ENCODE measurements at places on chromosomes 5 and 9.

DNA sequence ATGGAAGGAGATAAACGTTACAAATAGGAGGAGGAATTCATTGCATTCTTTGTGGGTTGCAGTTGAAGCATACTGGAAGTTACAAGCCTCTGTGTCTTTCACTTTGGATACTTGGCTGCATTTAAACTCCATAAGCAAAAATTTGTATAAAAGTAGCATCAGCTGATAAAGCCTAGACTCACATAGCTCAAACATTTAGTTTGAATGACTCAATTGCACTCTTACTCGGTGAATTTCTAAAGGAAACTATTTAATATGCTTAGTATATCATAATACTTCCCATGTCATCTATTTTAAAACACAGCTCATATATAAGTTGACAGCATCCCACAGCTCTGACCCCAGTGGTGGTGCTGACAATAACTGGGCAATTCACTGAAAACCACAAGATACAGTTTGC is 596.6 kb upstream of the ZNF608 start:
- DNase-seq = peak; percentile 55

GRCh38 chr5:59813761-59814536 is 79.6 kb downstream of the PDE4D start:
- peak; percentile 63 for DNase-seq

DNA sequence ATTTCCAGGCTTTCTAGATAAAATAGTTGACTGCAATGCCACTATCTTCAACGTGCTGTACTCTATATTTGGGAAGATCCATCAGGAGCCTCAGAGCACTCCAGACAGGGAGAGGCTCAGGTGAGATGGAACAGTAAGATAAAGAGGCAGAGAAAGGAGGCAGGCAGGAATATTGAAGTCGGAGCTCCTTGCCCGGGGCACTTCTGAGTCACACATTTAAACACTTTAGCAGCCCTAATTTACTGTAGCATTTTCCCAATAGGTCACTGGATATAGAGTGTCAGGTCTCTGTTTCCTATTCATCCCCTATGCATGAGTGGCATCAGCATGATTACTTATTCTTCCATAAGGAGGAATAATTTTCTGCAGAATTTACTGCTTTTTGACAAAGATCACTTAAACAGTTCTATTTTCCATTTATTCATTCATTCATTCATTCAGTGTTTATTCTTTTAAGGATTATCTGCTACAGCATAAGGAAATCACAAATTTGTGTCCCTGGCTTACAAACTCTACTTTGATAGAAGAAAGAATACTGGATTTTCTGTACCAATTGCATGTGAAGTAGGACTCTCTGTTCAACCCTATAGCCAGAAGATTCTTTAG is 170.7 kb downstream of the MAPKAP1 start:
- DNase-seq = no peak

DNA sequence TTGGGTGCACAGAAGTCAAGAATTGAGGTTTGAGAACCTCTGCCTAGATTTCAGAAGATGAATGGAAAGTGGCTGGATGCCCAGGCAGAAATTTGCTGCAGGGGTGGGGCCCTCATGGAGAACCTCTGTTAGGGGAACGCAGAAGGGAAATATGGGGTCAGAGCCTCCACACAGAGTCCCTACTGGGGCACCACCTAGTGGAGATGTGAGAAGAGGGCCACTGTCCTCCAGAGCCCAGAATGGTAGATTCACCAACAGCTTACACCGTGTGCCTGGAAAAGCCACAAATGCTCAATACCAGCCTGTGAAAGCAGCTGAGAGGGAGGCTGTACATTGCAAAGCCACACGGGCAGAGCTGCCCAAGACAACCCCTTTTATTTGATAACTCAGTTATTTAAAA is 383.5 kb downstream of the TLE4 start:
- DNase-seq = no peak

DNA sequence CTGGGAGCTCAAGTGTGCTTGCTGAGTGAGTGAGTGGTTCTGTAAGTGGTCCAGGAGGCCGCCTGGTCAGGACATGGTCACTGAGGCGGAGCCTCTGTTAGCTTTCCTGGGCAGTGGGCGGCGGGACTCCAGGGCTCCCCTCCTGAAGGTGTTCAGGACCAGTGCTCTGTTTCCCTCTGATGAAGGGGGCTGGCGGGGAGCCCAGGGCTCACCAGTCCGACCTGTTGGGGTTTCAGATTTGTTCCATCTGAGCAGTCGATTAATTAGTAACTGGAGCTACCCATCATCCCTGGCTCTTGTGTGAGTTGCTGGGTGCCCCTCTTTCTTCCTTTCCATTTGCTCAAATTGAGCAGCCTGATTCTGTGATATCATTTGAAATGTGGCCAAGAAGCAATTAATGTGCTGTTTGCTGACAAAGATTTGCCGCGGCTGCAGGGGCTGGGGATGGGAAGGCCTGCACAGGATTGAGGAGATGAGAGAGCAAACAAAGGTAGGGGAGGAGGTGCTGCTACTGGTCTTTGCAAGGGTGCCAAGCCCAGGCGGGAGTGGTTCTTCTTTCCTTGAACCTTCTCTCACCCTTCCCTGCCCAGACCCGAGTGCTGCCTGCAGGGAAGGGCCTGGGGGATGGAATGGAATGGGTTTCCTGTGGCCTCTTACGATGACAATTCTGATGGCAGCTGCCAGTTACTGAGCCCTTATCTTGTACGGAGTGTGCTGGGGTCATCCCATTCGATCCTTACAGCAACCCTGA is 92.8 kb upstream of the PITX1 start:
- DNase-seq = no peak

DNA sequence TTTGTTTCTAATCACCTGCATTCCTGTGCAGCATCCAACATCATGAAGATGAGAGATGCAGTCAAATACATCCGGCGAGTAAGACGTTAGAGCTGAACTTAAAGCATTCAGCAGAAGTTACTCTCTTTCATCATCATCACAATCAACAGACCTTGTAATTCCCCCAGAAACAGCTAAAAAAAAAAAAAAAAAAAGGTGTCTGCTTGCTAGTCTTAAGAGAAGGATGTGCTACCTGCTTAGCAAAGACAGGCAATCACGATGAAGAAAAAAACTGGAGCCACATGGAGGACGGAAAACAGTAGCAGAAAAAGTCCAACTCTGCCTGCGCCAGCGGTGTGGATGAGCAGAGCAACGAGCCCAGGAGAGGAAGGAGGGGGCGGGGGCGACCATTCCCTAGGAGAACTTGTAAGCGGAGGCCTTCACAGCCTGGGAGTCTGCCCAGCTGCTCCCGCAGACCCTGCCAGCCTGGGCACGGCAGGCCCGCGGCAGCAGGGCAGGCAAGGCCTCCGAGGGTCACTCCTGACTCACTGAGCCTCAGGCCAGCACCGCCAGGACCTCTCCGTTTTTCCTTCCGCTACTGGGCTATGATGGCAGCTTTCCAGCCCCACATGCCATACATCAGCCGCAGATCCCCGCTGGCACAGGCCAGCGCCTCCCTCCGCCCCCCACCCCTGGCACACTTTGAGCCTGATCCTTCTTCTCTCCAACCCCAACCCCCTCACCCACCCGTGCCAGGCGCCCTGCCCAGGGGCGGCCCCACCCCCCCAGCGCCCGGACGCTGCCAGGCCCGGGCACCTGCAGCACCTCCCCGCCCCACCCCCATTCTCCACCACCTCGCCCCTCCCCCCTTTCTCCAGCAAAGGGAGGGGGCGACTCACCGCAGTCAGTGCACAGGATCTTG is 1.4 kb downstream of the NRG2 start:
- peak; percentile 13 for DNase-seq

GRCh38 chr5:1737790-1738405 is 61.7 kb downstream of the MRPL36 start:
- no peak for DNase-seq

- no peak for DNase-seq
These were observed 42.2 kb downstream of the MED27 start for GRCh38 chr9:132037458-132037857.

DNA sequence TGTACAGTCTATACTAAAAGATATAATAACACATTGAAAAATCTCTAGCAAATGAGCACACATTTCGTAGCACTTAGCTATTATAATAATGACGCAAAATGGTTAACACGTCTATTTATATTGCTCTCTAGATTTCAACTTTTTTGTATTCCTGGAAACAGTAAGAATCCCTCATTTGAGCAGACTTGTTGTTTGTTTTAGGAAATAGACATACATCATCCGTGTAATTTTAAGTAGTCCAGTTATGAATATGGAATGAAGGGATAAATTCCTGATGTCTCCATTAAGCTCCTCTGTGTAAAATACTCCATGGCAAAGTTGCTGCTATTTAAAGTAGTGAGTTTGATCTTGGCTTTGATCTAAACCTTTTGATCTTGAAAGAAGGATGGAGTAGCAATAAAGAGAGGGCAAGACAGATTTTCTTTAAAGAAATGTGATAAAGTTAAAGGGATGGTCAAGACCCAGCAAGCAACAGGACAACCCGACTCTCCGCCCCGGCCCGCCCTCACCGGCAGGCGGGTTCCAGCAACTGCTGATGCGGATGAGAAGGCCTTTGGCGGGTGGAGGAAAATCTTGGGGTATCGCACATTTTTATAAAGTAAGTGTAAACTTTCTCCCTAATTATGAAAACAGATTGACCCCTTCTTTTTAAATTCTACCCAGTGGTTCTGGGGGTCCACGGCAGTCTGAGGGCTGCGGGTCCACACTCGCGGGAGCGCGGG is 277.4 kb downstream of the AOPEP start:
- no peak for DNase-seq

DNA sequence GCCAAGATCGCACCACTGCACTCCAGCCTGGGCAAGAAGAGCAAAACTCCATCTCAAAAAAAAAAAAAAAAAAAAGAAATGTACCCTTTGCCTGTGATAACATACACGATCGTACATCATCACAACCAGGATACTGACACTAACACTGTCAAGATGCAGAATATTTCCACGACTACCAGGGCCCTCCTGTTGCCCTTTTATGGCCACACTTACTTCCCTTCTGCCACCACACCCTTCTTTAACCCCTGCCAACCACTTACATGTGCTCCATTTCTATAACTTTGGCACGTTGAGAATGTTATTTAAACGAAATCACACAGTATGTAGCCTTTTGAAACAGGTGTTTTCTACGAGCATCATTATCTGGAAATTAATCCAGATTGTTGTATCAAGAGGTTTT is 69.0 kb upstream of the OTULINL start:
- no peak for DNase-seq

GRCh38 chr9:110308633-110309038 is 29.0 kb downstream of the TXNDC8 start:
- no peak for DNase-seq

DNA sequence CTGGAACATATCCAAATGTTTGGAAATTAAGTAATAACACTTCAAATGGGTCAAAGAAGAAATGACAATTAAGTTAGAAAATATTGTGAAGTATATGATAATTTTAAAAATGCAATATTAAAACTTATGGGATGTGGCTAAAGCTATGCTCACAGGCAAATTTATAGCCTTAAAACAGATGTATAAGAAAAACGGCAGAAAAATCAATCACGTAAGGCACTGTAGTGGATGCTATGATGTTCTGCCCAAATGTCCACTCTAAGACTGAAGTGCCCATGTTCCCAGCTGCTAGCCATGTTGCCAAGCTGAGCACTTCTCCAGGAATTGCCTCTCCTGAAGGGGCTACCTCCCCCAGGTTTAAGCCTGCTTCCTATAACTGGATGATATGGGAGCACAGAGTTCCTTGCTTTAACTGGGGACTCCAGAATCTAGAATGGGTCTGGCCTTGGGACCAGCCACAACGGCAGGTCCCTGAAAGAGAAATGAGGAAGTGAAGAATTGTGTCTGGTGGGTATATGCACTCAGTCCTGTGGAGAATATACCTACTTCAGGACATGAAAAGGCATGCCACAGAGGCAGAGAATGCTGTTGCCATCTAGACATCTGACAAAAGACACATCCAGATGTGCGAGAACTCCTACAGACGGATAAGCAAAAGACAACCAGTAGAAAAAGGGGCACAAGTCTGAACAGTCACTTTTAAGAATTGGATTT is 78.2 kb upstream of the RXRA start:
- no peak for DNase-seq

DNA sequence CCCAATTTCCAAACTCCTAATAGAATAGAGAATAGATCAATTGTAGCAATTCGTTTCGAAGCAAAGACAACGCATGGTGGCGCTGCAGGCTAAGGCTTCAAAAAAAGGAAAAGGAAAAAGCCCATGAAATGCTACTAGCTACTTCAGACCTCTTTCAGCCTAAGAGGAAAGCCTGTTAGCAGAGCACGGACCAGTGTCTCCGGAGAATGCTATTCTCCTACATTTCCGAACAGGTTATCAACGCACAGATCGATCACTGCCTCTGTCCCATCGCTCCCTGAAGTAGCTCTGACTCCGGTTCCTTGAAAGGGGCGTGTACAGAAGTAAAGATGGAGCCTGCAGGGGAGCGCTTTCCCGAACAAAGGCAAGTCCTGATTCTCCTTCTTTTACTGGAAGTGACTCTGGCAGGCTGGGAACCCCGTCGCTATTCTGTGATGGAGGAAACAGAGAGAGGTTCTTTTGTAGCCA is at the start of gene PCDHB15:
TSS of gene PCDHB15 (plus strand) at position 146 of the 468 bp plus-strand sequence. CDS start at position 330, 184 bp downstream.
- no peak for DNase-seq

- no peak for DNase-seq
These were observed 42.8 kb downstream of the STK10 start for GRCh38 chr5:172144931-172145869.

- no peak for DNase-seq
These were observed 27.3 kb upstream of the CFAP157 start for GRCh38 chr9:127679506-127679905.

DNA sequence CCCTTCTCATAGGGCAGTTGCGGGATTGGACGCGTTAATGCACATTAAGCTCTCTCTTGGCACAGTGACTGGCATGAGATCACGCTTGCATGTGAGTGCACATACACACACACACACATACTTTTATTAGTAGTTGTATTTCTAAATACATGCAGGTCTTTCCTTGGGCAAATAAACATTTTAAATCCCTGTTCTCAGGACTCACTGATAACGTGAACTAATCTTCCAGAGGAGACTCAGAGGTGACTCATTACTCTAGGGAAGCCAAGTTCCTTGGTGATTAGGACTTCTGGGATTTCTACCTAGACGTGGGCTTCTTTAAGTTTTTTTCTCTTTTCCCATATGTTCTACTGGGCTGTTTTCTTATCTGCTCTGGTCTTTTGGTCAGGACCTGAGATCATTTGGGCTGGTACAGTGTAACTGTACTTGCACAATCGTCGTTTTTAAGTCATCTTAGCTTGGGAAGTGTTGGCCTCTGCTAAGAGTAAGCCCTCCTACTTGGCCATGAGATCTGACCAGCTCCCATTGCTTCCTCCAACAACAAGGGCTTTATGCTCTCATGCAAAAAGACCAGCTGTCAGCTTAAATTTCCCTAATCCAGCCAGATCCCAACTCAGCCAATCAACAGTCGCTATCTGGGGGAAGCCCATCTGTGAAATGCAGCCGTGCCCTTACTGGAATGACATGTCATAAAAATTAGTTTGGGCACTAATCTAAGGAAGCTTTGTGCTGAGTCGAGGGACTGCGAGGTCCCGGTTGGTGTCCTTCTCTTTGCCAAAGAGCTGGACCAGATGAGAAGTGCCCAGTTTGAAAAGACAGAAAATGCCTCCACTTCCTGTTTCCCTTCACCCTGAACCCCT is 176.4 kb upstream of the ANKRD55 start:
- DNase-seq = peak; percentile 20
